Stimulated activated CD8-positive, alpha-beta memory T cell treated with anti-CD3 and anti-CD28 coated beads, Interleukin-12 subunit alpha, Interleukin-12 subunit beta, amount 100 ng/mL, for 1 hour (primary cell): ENCODE measurements at places on chromosomes 5 and 9.

DNA sequence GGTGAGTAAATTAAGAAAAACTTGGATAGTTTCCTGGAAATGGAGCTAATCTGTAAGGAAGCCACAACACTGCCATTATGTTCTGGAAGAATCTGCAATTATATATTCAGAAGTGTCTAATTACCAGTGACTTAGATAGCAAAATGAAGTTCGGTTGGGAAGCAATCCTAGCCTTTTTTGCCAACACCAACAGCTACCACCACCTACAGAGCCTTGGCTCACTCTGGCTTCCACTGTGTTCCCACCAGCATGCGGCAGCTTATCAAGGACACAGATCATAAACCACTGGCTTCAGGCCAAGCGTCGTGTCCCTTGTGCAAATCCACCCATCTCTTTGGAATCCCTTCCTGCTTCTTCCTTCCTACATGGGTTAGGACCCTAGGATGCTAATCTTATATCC, 118.0 kb upstream of the PCA3 start:
- no peak for DNase-seq

DNA sequence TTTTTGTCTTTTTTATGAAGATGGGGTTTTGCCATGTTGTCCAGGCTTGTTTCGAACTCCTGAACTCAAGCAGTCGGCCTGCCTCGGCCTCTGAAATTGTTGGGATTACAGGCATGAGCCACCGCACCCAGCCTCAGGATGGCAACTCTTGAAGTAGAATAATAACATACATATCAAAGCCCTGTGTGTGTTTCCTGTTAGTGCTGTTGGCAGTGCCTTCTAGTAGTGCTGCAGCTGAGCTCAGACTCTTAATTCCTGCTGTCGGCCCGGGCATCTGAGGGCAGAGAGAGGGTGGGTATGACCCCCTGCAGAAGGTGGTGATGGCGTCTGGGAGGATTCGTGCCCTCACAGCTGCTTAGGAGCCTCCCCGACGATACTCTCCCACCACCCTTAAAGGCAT, 227.2 kb downstream of the PDZD2 start:
- no peak for DNase-seq

- DNase-seq: no peak
These were observed 68.1 kb downstream of the ACTL7B start for GRCh38 chr9:108787690-108788048.

- DNase-seq: no peak
These were observed 133.4 kb upstream of the PAPPA start for GRCh38 chr9:116020146-116020545.

DNA sequence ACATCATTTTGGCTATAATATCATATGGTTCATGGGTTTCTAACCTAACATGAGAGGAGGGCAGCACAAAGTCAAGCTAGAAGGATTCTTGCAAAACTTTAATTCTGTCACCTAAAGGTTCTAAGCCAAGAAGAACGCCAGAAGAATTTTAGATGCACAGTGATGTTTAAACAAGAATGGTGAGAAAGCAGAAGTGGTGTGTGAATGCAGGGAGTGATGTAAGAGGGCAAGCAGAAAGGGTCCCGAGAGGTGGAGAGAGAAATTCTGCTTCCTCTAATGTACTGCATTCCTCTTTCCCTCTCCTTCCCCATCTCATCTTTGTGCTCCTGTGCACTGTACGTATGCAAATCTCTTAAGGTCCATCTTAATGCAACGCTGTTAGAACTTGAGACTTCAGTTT, 2.1 kb upstream of the TRMO start:
- no peak for DNase-seq

DNA sequence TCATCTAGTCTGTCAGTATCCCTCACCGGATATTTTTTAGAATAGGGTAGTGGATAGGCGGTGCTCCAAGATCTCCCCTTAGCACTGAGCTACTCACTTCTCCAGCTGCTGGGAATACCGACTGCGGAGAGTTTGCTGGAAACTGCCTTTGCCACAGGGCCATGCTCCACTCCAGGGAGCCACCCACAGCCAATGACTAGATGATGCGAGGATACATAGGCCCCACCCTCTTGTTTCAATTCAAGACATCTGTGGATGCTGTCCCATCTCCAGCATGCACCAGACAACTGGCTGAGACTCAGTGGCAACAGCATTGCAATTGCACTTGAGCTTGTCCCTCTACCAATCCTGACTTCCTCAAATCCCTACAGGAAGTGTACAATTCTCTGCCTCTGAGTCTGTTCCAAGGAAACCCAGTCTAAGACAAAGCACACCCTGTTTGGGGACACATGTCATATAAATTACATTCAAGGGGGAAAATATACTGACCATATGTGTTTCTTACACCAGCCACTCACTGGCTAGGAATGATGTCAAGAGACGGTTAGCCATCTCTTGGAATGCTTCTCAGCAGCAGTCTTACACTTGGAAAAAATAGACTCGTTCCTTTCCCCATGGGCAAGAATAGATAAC, 312.6 kb upstream of the KIF2A start:
- DNase-seq: no peak

DNA sequence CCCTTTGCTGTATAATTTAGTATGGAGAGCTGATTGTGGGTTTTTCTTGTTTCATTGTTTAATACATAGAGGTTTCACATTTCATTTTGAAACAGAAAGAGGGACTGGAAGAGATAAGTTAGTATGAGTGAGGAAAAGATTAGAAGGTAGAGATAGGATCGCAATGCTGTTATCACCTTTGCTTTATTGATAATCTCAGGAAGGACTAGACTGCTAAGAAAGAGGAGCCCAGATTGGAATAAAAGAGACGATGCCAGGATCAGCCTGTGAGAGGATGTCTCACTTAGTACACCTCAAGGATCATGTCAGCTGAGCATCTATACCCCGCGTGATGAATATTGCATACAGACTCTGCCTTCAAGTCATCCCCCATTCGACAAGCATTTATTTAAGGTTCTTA, 178.0 kb upstream of the DMAC1 start:
- no peak for DNase-seq

GRCh38 chr5:146647656-146648199, 131.7 kb upstream of the GPR151 start:
- no peak for DNase-seq

DNA sequence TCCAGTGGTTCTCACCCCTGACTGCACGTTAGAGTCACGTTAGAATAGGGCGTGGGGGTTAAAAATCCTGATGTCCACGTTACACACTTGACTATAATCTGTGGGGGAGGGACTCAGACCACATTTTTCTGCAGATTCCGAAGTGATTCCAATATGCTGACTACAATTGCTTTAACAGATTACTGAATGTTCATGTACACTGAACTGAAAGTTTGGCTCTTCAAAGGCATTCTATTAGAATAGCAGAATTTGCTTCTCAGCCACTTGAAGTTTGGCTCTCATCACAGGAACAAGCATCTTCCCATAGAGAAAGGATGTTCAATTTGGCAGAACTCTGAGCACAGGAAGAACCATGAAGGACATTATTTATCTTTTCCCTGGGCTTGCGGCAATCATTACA, 84.5 kb downstream of the HAPLN1 start:
- no peak for DNase-seq

GRCh38 chr5:104965006-104965405, 1402.4 kb upstream of the NUDT12 start:
- no peak for DNase-seq

GRCh38 chr5:126274076-126274762, 149.0 kb upstream of the GRAMD2B start:
- DNase-seq: no peak

- DNase-seq: no peak
These were observed 1.1 kb upstream of the BNC2 start for GRCh38 chr9:16871336-16872151.

- no peak for DNase-seq
These were observed 138.2 kb upstream of the ARRDC3 start for GRCh38 chr5:91521334-91521733.

GRCh38 chr9:38227061-38227540, 158.1 kb upstream of the SHB start:
- DNase-seq: peak; percentile 21

- peak; percentile 58 for DNase-seq
These were observed 31.2 kb upstream of the AFAP1L1 start for GRCh38 chr5:149240354-149240998.
